ENCODE measurements at places on chromosomes 12 and 14.

GRCh38 chr12:3544296-3544965, 53.4 kb downstream of the PRMT8 start:
- DNase-seq = no peak

DNA sequence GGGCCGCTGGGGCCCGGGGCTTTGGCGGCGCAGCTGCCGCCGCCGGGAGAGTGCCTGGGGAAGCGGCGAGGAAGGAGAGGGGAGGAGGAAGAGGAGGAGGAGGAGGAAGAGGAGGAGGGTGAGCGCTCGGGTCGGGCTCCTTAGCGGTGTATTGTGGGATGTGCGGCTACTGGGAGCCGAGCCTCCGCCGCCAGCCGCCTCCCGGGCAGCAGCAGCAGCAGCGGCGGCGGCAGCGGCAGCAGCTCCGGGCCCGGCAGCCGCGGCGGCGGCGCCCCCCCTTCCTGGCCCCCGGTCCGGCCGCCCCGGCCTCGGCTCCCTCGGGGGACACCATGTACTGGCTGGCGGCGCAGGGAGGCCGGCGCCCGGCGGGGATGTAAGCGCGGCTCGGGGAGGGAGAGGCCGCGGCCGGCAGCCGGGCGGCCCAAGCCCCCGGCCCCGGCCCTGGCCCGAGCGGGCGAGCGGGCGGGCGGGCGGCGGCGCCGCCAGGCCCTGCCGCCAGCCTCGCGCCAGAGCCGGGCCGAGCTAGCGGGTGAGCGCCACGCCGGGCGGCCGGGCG, at the start of gene SETD1B:
Gene SETD1B (plus strand): TSS at position 149 of the 556 bp plus-strand sequence. CDS start 729 bp downstream, outside the sequence.
- DNase-seq = no peak

DNA sequence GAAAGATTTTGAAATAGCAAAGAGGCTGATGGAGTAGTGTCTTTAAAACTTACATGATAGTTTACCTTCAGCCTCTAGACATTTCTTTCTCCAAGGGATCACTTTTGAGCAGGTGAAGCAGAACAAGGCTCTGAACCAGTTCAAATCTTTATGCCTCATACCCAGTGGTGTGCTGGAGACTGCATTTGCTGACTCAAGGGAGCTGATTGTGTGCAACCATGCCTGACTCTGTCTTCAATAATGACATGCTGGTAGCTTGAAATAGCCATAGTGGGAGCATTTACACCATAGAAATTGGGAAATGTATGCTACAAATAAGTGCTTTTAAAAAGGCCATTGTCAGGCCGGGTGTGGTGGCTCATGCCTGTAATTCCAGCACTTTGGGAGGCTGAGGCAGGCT, 482.0 kb downstream of the TMTC2 start:
- DNase-seq = no peak

GRCh38 chr12:108635201-108635996, 1.7 kb upstream of the SELPLG start:
- DNase-seq = no peak

DNA sequence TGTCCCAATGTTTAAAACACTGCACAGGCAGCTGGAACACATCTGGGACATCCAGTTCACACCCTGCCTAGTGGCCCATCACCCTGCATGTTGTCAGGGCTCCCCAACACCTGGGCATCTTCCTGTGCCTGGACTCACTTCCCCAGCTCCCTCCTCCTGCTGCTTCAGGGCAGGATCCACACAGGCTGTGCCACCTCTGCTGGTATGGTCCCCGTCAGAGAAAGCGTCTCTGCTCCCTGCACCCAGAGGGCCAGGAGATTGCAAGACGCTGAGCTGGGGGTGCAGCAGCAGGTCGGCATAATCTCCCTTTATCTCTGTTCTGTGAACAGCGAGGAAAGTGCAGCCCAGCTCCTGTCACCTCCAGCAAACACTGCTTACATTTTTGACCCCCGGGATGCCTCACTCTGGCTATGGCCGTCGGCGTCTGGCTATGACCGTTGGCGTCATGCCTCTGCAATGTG, 124.3 kb downstream of the ADGRD1 start:
- no peak for DNase-seq

DNA sequence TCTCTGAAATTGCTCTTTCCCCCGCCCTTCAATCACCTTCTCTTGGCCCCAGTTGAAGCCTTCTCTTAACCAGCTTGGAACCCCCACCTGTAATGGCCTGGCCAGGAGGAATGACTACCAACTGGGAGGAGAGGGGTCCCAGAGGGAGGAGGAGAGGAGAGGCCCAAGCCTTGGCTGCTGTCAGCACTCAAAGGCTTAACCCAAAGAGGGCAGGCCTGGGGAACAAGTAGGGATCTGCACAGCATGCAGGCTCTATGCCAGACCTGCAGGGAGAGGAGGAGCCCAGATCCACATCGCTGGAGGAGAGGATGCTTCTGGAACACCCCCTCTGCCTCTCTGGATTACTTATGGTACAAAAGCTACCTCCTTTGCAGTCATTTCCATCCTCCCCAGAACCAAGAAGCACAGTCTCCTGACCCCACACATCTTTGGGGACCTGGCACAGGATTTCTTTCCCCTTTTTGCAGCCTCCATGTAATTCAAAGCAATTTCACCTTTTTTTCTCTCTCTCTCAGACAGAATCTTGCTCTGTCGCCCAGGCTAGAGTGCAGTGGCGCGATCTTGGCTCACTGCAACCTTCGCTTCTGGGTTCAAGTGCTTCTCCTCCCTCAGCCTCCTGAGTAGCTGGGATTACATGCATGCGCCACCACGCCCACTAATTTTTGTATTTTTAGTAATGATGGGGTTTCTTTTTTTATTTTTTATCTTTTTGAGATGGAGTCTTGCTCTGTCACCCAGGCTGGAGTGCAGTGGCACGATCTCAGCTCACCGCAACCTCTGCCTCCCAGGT, 6.2 kb downstream of the RARG start:
- no peak for DNase-seq

DNA sequence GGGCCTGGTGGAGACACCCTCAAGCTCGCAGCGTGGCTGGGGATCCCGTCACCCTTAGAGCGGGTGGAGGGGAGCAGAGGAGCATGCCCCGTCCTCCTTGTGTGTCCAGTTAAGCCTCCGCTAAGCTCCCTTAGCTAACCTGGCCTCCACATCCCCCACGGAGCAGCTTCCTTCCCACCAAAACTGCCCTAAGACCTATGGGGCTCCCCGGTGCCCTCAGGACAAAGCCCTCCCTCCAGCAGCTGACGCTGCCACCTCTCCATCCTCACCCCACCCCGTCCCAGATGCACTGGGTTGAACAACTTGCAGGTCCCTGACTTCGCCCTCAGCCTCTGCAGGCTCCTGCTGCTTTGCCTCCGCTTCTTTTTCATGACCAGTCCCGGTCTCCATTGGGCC, 4.0 kb downstream of the AHNAK2 start:
- DNase-seq = no peak

- peak; percentile 89 for DNase-seq
These were observed 4.4 kb downstream of the TNS2 start for GRCh38 chr12:53054112-53054878.

- no peak for DNase-seq
These were observed 116.1 kb upstream of the BCAT1 start for GRCh38 chr12:25065035-25065434.

DNA sequence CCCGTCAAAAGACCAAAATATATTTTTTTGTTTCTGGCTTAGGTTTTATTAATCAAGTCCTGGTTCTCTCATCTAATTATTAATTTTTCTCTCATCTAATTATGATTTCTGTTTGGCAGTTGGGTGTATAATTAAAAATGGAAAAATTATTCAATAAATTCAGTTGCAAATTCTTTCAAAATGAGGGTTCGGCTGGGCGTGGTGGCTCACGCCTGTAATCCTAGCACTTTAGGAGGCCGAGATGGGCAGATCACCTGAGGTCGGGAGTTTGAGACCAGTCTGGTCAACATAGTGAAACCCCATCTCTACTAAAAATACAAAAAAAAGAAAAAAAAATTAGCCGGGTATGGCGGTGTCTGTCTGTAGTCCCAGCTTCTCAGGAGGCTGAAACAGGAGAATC, 3.9 kb upstream of the GTSF1 start:
- DNase-seq = no peak

DNA sequence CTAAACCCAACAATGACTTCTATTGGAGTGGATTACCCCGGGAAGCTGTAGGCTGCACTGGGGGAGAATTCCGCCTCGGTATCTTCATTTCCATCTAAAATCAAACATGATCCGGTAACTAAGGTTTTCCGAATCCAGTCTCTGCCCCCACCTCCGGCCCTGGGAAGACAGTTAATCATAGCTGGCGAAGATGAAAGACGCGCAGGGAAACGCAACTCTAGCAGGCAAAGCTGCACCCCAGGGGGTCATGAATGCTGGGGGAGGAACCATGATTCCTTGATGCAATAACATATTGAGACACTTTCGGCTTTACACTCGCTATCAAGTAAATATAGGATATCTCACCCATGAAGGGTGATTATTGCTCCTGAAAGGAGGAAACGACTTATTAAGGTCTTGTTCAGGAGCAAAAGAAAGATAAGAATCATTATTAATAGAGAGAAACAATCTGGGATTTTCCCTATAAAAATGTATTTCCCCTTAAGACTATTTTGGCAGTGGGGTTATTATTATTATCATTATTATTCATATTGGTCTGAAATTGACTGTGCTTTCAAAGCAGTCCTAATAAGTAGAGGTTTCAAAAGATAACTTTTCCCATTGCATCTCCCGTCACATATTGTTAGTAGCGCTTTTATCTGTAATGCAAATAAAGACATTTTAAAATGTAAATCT, 614.9 kb downstream of the VRK1 start:
- DNase-seq = no peak

- DNase-seq = peak; percentile 37
These were observed 146.2 kb downstream of the BCL11B start for GRCh38 chr14:99125616-99126431.

DNA sequence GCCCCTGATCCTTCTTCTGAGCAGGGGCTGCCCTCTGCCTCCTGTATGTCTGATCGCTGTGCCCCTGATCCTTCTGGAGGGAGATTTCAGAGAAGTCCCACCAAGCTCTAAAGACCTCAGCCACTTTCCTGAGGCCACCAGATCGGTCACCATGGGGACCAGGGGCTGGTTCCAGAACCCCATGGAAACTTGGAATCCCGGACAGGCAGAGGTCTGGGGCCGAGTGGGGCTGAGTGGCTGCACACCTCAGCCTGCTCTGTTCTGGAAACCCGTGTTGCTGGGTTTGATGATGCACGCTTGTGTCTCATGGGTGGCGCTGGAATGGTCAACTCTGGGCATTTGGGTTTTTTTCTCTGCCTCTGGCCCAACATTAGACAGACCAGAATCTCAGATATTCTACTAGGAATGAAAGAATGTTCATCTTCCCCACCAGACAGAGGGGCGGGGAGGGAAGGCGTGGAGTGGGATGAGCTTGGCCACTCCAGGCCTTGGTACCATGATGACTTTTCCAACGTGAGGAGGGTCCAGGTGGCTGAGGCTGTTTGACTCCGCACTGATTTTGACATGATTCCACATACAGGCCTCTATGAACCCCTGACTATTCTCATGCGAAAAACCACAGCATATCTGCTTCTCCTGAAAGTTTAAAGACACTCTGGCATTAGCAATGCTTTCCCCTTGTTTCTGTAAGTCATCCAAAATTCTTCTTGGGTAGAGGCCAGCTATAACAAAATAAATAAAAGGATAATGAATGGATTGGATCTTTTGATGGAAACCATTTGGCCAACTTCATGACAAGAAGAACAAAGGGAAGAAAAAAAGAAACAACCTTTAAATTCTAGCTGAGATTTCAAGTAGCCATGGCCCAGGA, 114.5 kb downstream of the ADGRD1 start:
- no peak for DNase-seq

- DNase-seq = no peak
These were observed 1715.0 kb upstream of the FLRT2 start for GRCh38 chr14:83814896-83815295.

GRCh38 chr14:103391048-103391447, 5.8 kb downstream of the MARK3 start:
- peak; percentile 30 for DNase-seq

DNA sequence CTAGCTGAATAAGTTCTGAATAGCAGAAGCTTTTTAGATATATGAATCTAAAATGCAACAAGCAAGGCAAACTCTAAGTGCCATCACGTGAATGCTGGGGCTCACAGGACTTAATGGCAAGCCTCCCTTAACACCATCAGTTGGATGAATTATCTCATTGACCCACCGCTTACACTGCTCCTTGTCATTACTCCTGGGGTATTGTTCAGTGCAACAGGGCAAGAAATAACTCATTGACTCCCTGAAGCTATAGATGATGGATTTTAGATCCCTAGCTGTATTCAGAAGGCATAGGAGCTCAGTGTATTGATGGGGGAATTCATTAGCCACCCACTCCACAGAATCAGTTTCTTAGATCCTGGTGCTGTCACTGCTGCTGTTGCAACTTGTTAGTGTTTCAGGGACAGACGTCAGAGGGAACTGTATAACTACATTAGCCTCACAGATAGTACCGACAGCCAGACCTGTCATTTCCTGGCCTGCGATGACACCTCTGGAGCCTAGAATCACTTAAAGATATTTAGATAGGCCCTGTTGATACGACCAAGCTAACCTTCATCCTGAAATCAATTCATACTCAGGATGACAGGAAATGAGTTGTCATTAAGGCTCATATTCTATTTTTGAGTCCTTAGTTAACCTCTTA, 735.3 kb downstream of the DIO2 start:
- DNase-seq = no peak

DNA sequence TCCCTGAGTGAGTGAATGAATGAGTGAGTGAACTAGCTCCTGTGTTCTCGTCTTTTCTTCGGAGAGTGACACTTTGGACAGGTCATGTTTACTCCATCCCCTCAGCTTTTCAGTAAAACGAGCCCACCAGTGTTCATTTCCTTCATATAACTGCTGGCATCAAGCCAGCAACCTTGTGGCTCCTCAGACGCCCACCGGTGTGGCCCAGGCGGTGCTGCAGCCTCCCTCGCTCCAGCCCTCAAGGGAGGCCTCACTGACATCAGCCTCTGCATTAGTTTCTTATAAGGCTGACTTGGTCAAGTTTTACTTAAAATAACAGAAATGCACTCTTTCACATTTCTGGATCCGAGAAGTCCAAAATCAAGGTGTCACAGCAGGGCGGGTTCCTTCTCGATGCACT, 188.0 kb downstream of the ZFP36L1 start:
- DNase-seq = no peak

- no peak for DNase-seq
These were observed 7.4 kb upstream of the KRT74 start for GRCh38 chr12:52581066-52581465.

DNA sequence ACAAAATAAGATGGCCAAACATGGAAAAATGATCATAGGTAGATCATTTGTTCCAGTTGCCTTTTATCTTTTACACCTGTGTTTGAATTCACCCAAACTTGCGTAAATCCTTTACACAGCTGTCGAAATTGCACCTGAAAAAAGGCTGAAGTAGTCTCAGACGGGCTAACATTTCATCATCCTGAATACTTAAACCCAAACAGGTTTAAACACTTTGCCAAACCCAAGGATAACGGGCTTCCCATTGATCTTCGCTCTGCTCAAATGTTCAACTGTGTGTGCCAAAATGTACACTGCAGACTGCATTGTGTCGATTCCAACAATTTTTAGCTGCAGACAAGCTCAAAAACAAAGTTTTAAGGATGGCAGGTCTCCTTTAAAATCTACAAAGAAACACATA, 288.7 kb upstream of the DDHD1 start:
- DNase-seq = no peak

GRCh38 chr14:49992901-49993339, 100.0 kb downstream of the ARF6 start:
- no peak for DNase-seq
